Activated T-helper 1 cell treated with anti-CD3 and anti-CD28 coated beads, Interleukin-12 subunit alpha, Interleukin-12 subunit beta, Interleukin-2, Interleukin-4 antibody, amounts not matched to agents 30 ng/mL and 10 ng/mL and 1 ng/mL, durations not matched to agents 14 hours and 24 hours and 36 hours (primary cell): ENCODE measurements at places on chromosomes 13 and 19. TPM values are rescaled to one million over a fixed set of nuclear protein-coding genes. Genes with fewer than 3 reads are reported as not detected.

GRCh38 chr13:110685305-110686020 lies 20.5 kb downstream of the CARS2 start:
- DNase-seq: no peak

- DNase-seq: peak; percentile 67
Measured at GRCh38 chr13:31045286-31046081, 113.0 kb downstream of the TEX26 start.

GRCh38 chr13:29160862-29161261 lies 340.7 kb downstream of the MTUS2 start:
- no peak for DNase-seq

DNA sequence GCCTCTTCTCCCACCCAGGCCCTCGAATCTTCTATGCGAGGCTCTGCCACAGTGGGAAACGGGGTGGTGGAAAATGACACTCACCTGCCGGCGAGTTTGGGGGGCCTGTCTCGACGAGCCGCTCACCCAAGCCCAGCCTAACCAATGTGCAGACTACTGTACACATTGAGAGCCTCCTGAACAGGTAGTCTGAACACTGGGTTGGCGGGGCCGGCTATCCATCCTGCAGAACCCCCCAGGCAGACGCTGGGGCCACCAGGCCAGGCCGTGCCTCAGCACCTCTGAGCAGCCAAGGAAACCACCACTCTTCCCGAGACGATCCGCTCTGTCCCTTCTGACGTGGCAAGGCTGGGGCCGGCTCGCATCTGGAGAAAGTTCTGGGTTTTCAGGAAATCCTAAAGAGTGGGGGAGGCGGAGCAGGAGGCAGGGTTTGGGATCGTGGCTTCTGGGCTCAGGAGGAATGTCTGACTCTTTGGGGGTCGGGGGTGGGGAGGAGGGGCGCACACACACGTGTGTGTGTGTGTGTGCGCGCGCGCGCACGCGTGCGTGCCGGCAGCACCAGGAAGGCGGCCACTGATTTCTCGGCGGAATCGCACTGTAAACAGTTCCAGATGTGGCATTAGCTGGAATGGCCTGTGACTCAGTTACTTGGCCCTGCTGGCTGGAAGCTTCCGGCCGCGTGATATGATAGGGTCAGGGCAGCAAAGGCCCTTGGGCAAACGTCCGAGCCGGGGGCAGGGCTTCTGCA lies 18.5 kb downstream of the TMED1 start:
- no peak for DNase-seq

- DNase-seq: no peak
Measured at GRCh38 chr19:15453091-15453578, 3.4 kb upstream of the WIZ start.

Gene FCGBP
- 2.2 and 3.1 TPM in 2 replicates for total RNA-seq

Gene MIPEP
- total RNA-seq: 7.3 and 7.8 TPM in 2 replicates

Gene CYP2F1
- not detected in 2 replicates for total RNA-seq

DNA sequence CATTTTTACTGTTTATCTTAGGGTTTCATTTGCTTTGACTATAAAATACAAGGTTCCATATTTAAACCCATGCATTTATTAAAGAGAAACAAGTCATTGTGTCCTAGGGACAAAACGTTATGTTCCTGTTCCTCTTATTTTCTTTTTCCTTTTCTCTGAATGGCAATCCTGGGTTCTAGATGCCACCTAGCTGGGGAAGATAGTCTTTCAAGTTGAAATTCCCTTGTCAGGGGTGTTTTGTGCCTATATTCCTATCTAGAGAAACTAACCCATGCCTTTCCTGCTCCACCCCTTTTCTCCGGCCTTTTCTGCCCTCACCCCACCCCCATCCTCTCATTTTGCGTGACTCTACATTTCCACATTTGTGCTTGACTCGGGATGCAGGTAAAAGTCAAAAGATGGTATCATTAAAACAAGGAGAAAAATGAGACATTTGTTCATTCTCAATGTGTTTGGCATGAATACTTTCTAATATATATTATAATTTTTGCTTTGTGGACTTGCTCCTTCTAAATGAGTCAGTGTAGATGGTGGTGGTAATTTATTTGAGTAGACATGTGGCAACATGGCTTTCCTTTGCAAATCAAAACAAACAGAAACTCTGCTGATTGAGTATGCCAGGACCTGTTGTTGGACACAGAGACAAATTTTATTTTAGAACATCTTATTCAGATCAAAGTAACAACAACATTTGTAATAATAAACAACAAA lies 26.8 kb upstream of the STARD13 start:
- DNase-seq: no peak

Gene AP2A1
- total RNA-seq: 61.1 and 63.6 TPM in 2 replicates

DNA sequence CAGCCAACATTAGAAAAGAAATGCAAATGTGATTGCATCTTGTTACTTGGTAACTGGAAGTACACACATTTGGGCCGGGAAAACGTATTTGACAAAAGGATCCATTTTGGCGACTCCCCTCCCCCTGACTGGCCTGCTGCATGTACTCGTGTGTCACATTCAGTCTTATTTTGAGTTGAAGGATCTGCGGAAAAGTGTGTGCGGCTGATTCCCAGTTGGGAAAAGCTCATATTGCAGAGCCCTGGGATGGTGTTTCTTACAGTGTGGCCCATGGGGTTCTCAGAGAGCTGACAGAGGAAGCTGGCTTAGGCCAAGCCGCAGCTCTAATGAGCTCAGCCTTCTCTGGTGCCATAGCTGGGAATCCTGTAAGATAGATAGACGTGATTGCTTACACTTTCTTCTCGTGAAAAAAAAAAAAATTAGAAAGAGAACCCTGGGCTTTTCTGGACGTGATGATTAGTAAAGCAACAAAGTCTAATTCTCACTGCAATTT lies 170.3 kb upstream of the ARGLU1 start:
- no peak for DNase-seq

Gene ZSWIM9
- total RNA-seq: 8.4 and 9.5 TPM in 2 replicates

Gene GPR18
- 12.0 and 15.9 TPM in 2 replicates for total RNA-seq

Gene ICAM5
- 1.9 TPM in 2 replicates for total RNA-seq

DNA sequence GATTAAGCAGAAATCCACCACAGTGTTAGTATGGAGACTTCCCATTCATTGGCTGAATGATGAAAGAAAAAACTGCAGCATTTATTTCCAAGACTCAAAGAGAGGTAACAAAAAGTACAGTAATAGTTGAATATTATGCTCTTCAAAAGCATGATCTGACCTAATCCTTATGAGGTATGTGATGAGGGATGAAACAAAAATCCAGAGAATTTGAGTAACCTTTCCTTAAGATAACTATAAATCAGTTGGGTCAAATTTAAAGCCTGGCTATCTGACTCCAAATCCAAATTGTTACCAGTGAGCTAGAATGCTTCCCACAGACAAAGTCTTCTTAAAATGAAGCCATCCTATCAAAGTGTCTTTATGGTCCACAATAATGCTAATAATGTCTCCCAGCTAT lies 38.1 kb downstream of the NUFIP1 start:
- DNase-seq: no peak

DNA sequence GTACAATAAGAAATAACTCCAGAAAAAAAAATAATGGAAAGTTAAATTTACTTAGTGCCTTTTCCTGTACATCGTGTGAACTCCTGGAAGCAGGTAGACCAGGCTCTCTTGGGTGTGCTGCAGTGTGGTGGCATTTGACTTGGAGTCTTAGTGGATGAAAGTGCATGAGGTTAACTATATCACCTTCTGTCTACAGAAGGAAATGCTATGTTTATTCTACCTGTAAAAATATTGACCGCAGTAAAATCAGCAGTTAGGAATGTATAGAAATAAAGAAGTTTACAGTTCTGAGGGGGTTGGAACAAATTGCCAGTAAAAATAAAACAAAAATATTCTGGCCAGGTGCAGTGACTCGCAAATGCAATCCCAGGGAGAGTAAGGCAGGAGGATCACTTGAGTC lies 722.1 kb downstream of the LIG4 start:
- no peak for DNase-seq

GRCh38 chr13:100100115-100100879 lies 11.4 kb downstream of the PCCA start:
- no peak for DNase-seq

Gene CEACAM8
- total RNA-seq: not detected in 2 replicates

DNA sequence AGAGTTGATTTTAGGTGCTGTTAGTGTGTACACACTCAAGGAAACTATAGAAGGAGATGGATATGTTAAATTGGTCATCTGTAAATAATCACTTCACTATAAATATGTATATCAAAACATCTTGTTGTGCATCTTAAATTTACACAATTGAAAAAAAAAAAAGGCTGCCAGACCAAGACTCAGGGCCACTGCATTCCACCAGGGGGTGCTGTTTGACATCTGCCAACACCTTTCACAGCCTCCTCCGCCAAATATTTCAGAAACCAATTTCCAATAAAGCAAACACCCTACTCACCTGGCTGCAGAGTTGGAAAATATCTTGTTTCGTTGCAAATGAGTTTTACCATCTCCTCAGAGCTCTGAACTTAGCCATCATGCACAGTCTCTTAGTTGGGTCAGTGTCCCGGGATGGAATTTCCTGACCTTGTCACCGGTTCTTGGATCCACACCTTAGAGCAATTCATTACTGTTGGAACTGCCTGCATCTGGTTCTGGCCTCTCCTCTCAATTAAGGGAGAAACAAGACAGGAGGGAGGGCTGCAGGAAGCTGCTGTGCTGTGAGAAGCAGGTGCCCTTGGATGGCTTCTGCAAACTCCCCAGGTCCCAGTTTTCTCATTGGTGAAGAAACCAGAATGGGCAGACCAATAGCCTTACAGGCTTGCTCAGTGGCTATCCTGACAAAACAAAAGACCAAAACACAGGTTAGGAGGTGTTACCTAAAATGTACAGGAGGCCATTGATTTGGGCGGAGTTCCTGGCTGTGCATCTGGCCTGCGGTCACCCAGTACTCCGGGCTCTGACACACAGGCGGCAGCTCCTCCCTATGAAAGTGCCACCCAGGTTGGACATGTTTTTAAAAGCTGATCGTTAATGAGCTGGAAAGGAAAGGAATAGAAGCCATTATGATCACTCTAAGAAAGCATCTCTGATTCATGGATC lies 746.6 kb downstream of the UQCRFS1 start:
- peak; percentile 52 for DNase-seq

Gene DIS3
- total RNA-seq: 49.9 and 55.4 TPM in 2 replicates

DNA sequence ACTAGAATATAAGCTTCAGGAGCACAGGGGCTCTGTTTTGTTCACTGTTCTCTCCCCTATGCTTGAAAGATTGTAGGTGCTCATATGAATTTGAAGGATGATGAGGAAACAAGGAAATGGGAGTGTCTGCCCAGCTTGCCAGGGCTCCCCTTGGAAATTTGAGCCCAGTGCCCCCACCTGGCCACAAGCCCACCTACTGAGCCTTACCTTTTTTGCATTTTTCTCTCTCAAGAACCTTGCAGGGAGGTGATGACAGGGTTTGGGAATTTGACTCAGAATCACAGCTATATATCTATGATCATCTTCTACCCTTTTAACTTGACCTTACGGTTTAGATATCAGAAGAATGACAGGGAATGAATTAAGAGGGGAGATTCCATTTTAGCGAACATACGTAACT lies 33.8 kb downstream of the SERP2 start:
- no peak for DNase-seq

GRCh38 chr13:46603165-46603603 lies 50.2 kb downstream of the LRCH1 start:
- no peak for DNase-seq

Gene TPGS1
- 17.6 and 18.2 TPM in 2 replicates for total RNA-seq

Gene METTL21C
- not detected in 2 replicates for total RNA-seq

DNA sequence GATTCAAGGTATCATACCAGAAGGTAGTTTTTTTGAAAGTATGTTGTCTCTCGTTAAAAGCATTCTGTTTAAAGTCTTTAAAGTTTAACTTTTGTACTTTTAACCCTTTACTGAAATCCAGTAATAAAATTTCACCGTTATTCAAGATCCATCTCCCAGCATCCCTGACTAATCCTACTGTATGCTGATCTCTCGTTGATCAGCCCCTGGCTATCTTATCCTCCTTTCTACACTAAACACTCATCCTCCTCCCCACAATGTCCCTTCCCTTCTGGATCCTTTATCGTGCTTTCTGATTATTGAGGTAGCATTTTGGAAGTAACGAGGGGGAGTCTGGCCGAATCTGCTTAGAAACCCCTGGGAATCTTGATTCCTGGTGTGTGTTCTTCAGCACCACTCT lies 1.3 kb downstream of the TPP2 start:
- DNase-seq: no peak

Gene ZNF45
- total RNA-seq: 11.5 and 13.1 TPM in 2 replicates

DNA sequence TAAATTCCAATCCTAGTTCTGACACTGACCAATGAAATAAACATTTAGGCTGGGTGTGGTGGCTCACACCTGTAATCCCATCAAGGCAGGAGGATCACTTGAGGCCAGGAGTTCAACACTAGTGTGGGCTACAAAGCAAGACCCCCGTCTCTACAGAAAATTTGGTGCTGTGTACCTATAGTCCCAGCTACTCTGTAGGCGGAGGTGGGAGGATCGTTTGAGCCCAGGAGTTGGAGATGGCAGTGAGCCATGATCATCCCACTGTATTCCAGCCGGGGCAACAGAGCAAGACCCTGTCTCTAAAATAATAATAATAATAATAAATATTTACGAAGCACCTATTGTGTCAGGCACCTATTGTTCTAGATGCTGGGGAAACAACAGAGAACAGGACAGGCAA lies 6.7 kb downstream of the IRGQ start:
- DNase-seq: no peak

Gene NFIX
- total RNA-seq: 4.5 and 8.0 TPM in 2 replicates

GRCh38 chr13:42458193-42458592 lies 115.8 kb upstream of the TNFSF11 start:
- DNase-seq: no peak

Gene ANGPTL8
- total RNA-seq: not detected in 2 replicates

Gene FFAR1
- 0.12 and 0.18 TPM in 2 replicates for total RNA-seq

- no peak for DNase-seq
Measured at GRCh38 chr13:113355621-113356020, 8.3 kb downstream of the GRTP1 start.
